ENCODE measurements at places on chromosomes 12 and 14.

DNA sequence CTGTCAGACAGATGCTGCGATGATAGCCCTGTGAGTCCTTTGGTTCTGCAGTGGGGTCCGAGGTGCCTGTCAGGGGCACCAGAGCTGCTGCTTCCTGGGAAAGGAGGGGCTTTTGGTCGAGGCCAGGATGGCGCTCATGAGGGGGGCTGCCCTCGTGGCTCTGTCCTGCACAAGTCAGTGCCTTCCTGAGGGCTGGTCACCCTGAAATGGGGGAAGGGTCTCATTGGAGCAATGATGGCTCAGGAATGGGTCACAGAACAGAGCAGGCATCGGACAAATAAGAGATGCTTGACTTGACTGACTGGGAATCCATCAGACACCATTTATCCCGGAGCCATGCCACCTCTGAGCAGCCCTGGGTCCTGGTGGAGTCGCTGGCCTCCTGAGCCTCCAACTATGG, 121.9 kb downstream of the ADGRD1 start:
- no peak for DNase-seq

- no peak for DNase-seq
Observed at GRCh38 chr14:58772116-58772515, 134.4 kb downstream of the DACT1 start.

- DNase-seq: no peak
Observed at GRCh38 chr12:102462795-102463465, 17.4 kb downstream of the IGF1 start.

GRCh38 chr12:110849748-110850403, 3.1 kb downstream of the CCDC63 start:
- DNase-seq: no peak

DNA sequence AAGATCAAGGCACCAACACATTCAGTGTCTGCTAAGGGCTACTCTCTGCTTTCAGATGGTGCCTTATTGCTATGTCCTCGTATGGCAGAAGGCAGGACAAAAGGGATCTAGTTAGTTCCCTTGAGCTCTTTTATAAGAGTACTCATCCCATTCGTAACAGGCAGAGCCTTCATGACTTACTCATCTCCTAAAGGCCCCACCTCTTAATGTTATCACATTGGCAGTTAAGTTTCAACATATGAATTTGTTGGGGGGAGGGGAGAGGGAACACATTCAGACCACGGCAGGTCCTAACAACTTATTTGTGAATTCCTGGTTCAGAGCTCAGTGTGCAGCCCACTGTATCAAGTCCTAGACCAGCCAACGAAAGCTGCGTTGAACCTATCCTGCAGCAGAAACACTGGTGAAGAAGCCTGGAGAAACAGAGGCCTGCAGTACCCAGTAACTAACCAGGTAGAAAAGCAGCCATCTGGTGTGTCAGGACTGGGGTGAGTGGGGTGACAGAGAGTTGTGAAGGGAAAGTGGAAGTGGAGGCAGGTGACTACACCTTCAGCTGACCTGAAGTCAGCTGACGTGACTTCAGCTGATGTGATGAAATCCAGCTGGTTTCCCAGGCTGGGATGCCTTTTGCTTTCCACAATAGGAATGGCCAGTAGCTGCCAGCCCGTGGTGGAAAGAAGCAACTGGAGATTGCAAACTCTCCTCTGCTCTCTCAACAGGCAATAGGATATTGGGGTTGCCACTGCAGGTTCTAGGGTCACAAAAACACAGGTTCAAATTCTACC, 101.6 kb upstream of the PLXNC1 start:
- DNase-seq: no peak

DNA sequence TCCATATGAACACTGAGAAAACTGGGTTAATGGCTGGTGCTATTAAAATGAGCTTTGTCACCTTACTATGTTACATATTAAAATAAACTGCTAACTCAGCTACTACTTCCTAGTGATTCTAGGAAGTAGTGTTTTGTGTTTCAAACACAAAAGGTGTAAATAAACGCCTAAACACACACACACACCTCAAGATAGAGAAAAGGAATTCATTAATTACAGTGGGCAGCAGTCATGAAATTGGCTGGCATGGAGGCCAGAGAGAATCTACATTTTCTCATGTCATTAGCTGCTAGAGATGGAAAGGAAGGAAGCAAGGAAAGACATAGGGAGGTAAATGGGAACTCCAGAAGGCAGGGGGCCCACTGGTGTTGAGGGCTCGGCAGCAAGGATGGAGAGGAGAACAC, 787 bp upstream of the PRMT5 start:
- no peak for DNase-seq

- DNase-seq: no peak
Observed at GRCh38 chr12:86669010-86669409, 412.8 kb upstream of the MGAT4C start.

DNA sequence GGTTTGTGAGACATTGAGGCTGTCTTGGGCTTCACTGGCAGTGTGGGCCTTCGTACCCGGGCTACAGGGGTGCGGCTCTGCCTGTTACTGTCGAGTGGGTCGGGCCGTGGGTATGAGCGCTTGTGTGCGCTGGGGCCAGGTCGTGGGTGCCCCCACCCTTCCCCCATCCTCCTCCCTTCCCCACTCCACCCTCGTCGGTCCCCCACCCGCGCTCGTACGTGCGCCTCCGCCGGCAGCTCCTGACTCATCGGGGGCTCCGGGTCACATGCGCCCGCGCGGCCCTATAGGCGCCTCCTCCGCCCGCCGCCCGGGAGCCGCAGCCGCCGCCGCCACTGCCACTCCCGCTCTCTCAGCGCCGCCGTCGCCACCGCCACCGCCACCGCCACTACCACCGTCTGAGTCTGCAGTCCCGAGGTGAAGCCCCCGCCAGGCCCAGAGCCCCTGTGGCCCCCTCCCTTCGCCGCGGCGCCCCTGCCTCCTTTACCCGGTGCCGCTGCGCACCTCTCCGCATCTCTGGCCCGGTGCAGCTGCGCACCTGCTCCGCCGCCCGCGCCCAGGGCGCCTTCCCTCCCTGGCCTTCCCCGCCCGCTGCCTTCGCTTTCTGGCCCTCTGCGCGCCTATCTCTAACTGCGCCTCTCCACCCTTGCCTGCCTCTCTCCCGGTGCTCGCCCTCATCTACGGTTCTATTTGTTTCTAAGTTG, at the start of gene ENO2:
TSS of gene ENO2 (plus strand) at position 335 of the 701 bp plus-strand sequence. CDS start 1,253 bp downstream, outside the sequence.
- peak; percentile 81 for DNase-seq

DNA sequence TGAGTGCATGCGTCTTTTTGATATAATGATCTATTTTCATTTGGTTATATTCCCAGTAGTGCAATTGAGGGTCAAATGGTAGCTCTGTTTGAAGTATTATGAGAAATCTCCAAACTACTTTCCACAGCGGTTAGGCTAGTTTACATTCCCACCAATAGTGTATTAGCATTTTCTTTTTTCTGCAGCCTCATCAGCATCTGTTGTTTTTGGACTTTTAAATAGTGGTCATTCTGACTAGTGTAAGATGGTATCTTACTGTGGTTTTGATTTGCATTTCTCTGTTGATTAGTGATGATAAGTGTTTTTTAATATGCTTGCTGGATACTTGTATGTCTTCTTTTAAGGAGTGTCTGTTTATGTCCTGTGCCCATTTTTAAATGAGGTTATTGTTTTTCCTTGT, 3.7 kb upstream of the KLRC1 start:
- DNase-seq: no peak

DNA sequence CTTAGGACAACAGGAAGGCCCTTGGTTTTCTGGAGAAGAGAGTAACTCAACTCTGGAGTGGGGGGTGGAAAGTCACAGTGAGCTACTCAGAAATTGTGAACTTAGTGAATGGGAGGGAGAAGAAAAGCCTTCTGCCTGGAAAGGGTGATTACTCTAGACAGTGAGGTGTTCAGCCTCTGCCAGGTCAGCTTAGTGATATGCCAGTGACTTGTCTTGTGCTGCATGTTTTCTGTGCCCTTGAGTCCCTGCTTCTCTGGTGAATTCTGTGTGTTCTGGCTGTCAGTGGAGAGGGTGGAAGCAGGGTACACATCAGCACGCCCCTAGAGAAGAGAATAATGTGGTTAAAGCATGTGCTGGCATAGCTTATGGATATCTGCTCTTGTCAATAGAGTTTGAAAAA, 13.4 kb downstream of the ATP23 start:
- no peak for DNase-seq

DNA sequence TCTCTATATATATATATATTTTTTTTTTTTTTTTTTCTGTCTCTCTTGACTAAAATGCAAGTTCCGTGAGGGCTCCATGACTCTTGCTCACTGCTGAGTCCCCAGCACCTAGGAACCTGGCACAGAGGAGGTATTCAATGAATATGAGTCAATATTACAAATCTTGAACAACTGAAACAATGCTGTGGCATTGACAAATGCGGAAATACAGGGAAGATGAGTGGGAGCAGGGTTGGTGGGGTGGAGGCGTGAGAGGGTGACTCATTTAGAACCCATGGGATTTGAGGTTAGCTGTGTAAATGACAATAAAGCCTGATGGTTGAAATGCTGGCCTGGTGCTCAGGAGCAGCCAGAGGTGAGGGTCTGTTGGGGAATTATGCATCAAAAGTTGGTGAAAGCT, 121.7 kb upstream of the FUT8 start:
- DNase-seq: peak; percentile 66

- no peak for DNase-seq
Observed at GRCh38 chr14:67879026-67879425, 59.4 kb downstream of the RAD51B start.

DNA sequence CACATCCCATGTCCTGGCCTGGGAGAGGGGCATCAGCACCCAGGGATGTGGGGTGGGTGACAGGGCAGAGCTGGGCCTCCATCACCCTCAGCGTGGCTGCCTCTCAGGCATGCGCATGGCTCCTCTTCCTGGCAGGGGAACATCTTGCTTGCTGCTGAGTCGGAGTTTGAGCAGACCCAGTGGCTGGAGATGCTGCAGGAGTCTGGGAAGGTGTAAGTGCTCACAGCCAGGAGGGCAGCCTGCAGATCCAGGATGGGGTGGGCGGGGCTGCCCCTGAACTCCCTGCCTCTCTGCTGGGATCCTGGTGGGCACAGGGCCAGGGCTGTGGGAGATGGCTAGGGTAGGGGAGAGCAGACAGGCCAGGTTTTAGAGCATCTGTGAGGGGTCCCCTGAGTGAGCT, 16.2 kb downstream of the PLEKHD1 start:
- DNase-seq: no peak

DNA sequence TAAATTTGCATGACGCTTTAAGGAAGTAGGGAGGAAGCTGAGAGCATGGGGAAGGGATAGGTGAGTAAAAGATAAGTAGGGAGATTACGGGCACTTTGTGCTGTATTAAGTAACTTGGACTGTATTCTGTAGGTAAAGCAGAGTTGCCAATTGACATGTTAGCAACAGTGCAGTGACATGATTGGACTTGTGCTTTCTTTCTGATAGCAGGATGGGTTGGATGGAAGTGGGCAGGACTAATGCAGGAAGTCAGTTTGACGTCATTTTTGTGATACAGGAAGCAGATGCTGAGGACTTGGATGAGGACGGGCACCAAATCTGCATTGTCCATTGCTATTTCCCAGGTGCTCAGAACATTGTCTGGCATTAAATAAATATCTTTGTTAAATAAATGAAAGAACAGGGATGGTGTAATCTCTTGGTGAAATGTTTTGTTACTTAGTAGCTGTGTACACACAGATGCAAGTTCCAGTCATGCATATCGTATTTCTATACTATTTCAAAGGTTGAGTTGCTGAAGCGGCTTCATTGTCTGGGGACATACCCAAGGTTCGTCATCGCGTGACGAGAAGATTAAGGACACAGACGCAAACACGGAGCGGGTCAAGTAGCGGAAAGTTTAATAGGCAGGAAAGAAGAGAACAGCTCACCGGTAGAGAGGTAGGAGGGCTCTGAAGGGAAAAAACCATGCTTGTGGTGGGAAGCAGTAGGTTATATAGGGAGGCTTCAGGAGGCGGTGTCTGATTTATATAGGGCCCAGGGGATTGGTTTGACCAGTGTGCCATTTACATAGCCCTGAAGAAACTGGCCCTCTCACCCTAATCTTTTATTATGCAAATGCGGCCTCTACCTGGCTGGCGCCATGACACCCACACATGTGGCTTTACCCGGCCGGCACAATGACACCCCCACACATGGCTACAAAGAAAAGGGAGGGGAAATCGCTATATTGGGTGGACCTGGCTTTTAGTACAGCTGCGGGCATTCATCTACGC, 30.7 kb downstream of the GUCY2C start:
- DNase-seq: no peak

GRCh38 chr14:83975841-83976770, 1553.8 kb upstream of the FLRT2 start:
- DNase-seq: no peak

DNA sequence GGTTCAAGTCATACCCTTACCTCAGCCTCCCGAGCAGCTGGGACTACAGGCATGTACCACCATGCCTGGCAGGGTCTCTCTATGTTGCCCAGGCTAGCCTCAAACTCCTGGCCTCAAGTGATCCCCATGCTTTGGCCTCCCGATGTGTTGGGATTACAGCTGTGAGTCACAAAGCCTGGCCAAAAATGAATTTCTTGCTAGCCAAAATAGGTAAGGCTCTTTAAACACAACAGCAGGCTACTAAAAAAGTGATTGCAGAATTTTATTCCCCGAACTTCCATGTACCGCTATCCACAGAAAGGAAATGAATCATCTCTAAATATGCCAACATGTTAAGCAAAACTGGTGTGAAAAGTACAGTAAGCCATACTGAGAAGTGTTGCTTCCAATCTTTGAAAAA, 50.6 kb downstream of the WDHD1 start:
- no peak for DNase-seq

GRCh38 chr12:56713345-56713744, 11.8 kb downstream of the NACA start:
- no peak for DNase-seq

DNA sequence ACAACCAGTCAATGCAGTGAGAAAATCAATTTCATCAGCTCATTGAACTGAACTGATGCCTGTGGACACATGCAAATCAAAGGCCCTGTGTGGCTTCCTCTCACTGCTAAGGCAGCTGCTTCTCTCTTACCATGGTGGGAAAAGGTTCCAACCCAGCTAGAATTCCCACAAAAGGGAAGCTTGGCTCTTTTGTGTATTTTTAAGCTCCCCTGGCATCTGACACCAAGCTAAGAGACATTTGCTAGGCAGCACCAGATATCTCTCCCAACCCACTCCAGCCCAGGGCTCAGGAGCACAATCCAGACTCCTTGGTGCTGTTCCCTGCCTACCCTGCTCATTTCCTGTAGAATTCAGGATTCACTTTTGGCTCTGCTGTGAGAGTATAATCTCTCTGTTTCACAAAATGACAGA, 129.6 kb downstream of the GXYLT1 start:
- DNase-seq: no peak

Measured in stimulated activated naive CD8-positive, alpha-beta T cell treated with anti-CD3 and anti-CD28 coated beads, Interleukin-15, amount 100 ng/mL, for 72 hours (primary cell).